GM12891 (cell line): ENCODE measurements at places on chromosomes 7 and 10.

GRCh38 chr7:81802251-81802650 lies 32.4 kb upstream of the HGF start:
- DNase-seq, result no peak

DNA sequence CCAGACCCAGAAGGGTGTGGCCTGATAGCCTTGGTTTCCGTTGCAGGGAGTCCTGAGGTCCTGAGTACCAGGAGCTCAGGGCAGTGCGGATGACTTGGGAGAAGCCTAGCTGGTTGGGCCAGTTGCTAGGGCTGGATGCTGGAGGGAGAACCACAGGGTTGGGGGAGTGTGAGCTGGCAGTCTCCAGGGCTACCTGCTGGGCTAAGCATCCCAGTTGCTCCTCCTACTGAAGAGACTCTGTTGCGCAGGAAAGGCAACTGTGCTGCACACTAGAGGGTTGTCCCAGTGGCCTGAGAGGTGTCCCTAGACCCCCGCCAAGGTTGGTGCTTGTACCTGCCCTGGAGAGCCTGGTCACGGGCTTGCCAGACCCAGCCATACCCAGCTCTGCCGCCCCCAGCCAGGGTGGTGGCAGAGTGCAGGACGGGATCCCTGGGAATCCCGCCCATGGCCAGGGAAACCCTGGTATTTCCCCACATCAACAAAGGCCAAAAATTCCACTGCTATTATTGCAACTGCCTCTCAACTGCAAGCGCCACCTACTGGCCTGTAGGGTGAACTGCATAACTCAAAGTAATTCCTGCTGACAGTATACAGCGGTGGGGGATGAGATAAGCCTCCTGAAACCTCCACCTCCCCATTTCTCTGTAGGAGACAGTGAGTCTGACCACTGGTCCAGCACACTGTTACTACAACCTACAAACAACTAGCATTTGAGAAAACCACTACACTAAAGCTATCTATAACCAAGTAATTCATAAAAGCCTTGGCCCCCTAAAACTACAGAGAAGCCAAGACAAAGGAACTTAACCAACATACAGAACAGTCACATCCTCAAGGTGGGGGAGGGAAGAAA lies 67.6 kb upstream of the DDC start:
- peak; percentile 28 for DNase-seq

- DNase-seq, result no peak
Observed at GRCh38 chr10:29112827-29113615, 175.8 kb upstream of the LYZL1 start.

DNA sequence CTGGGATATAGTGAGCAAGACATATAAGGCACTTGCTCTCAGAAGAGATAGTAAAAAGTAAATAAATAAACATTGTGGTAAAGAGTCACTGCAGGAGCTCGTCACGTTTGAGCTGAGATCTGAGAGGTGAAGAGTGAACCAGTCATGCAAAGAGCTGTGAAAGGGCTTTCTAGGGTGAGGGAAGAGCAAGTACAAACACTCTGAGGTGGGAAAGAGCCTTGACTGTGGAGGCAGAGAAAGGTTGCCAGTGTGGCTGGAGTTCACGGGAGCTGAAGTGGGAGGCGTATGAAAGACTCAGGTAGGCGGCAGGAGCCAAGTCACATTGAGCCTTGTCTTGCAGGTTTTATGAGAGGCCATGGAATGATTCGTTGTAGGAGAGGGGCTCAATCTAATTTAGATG lies 141.0 kb downstream of the C1GALT1 start:
- DNase-seq, result no peak

GRCh38 chr7:79862447-79863210 lies 272.0 kb upstream of the GNAI1 start:
- DNase-seq, result no peak

- no peak for DNase-seq
Observed at GRCh38 chr7:47678641-47679380, 96.9 kb upstream of the TNS3 start.

- no peak for DNase-seq
Observed at GRCh38 chr7:47685712-47686376, 103.9 kb upstream of the TNS3 start.

- DNase-seq, result no peak
Observed at GRCh38 chr7:131244259-131244852, 83.3 kb upstream of the MKLN1 start.

DNA sequence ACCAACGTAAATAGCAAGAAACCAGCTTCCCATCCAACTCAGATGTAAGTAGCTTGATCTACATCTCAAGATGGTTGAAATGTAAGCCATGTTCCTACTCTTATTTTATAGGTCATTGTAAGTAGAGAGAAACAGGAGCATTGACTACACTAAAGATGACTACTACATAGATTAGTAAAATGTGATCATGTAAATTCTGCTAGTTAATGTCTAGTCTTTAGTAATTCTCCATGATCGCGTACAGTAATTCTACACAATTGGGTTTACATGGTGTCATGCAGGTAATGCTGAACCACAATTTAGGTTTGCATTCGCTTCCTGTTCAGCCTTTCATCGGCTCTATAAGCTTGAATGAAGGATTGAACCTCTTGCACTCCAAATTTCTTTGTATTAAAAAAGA lies 14.9 kb upstream of the SFMBT2 start:
- no peak for DNase-seq

- no peak for DNase-seq
Observed at GRCh38 chr10:3672220-3672619, 112.8 kb downstream of the KLF6 start.

GRCh38 chr10:34286136-34286739 lies 528.9 kb downstream of the PARD3 start:
- DNase-seq, result no peak

DNA sequence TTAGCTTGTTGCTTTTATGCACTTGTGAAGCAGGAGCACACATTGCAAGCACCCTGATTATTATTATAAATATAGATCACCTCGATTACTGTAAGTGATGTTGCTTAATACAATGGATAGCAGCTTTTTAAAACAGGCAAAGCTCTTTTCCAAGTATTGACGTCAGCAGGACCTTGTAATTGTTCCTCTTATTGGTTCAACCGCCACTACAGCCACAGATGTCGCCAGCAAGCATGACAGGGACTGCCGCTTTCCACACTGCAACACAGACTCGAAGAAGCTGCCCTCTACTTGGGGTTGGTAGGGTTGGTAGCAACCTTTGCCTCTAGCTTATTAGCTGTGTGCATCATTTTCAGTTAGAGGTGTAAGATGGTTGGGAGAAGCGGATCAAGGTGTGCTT lies 167.6 kb downstream of the ZNF365 start:
- DNase-seq, result no peak

DNA sequence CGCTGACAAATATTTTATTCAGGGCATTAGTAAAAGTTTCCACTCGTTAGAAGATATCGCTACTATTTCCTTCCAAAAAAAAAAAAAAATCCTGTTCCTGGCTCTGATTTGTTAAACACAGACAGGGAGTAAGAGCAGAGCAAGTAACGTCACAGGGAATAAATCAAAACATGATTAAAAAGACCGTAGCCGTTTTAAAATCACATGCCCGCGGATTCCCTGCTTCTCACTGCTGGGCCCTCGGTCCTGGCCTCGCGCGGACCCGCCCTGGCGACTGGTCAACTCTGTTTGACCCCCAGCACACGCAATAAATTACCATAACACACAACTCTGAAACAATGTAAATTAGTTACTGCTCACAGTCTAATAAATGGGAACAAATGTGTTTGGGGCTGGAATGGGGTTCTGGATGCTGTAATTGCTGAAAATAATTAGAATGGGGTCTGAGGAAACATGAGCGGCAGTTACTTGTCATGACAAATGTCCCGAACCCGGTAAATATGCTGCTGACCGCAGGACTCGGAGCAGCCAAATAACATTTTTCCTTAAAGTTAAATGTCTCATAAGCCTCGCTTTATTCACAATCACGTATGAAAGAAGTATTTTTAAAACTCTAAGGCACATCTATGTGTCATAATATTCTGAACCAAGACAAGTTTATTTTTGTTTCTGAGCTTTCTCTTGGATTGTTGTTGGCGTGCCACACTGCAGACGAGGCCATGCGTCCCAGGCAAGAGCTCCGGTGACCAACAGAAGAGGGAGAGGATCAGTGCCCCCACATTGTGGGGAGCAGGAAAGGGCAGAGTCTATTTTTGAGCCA lies 17.9 kb downstream of the EBF3 start:
- DNase-seq, result no peak

DNA sequence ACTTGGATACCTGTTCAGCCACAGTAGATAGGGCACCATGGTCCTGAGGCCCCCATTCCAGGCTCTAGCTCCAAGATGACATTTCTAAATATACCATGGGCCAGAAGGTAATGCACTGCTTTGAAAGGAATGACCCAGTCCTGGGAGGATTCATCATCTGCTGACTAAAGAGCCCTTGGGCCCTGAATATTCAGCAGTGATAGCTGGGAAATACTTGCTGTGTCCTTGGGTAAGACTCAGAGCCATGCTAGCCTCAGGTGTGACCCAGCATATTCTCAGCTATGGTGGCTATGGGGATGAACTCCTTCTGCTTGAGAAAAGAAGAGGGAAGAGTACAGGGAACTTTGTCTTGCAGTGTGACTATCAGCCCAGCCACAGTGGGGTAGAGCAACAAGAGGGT lies 21.3 kb upstream of the AGR2 start:
- no peak for DNase-seq

- no peak for DNase-seq
Observed at GRCh38 chr10:21497177-21497807, 28.2 kb downstream of the SKIDA1 start.

GRCh38 chr10:129655679-129656031 lies 188.6 kb downstream of the MGMT start:
- no peak for DNase-seq

DNA sequence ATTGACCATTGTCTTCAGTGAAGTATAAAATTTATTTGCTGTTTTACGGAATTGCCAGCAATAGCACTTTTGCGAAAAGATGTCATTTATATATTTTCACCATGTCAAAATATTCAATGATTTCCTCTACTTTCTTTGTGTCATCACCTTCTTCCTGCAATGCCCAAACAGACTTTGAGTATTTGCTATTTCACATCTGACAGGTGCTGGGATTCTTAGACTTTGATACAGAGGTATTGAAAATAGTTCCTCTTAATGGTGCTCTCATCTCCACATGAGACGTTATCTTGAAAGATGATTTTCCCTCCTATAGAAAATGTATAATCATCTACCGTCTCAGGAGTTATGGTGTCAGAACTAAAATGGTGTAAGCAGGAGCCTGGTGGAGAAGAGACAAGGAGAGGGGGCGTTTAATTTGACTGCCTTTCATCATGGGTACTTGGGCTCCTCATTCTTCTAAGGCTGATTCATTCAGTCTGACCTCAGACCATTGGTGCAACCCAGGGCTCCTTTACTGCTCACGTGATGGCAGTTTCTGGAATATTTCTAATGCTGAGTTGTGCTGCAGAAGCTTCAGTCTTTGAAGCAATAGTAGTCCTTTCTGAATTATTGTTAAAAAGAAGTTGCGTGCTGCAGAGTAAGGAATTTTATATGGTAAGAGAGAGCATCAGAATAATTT lies 404.6 kb downstream of the PHTF2 start:
- DNase-seq, result no peak

DNA sequence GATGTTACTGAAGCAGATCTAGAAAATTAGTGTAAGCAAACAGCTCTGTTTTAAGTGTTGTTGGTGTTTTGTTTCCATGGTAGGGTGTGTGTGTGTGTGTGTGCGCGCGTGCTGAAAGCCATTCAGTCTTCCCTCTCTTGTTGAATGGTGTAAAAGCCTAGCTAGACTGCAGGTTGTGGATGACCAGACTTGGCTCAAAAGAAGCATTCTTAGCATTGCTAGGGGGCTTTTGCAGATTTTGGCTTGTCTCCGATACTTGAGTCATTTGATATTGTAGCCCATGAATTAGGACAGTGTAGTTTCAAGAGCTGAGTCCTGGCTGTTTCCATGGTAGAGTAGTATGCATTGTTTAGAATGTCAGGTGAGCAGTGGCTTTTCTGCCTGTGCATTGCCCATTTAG lies 99.1 kb downstream of the SND1 start:
- DNase-seq, result no peak

DNA sequence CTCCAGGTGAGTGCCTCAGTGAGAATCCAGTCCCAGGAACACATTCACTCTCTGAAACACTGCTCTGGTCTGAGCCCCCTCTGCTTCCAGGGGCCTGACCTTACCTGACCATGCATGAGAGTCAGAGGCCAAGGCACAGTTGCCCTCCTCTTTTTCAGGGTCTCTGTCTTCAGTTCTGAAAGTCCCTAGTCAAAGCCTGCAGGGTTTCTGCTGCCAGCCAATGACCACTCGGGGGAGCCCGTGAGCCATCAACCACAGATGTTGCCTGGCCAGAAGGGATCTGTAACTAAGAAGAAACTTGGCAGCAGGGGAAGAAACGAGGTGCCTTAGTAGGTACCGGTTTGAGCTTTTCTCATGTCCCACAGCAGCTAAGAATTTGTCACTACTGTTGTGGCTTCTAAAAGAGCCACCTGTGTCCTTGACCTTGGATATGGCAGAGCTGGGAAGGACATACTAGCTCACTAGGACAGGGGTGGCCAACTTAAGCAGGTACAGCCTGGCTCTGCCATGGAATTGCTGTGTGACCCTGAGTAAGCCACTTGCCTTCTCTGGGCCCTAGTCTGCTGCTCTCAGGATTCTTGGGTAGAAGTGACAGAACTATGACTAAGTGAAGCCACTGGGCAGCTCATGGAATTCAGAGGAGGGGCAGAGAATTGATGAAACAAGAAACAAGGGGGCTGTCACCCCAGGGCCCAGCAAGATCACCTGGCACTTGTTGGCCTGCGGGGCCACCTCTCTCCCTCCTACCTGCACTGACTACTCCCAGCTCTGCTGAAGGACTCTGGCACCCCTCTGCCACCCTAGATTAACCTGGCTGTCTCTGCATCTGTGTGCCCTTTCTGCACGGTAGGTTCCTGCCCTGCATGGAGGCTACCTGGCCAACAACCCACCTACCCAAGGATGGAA lies 83.8 kb upstream of the GPR26 start:
- peak; percentile 66 for DNase-seq

GRCh38 chr10:121613456-121613855 lies 15.2 kb upstream of the FGFR2 start:
- no peak for DNase-seq

GRCh38 chr7:128456255-128456725 lies 612 bp downstream of the HILPDA start:
- no peak for DNase-seq

GRCh38 chr7:116582806-116583444 lies 58.1 kb downstream of the CAV1 start:
- DNase-seq, result no peak

GRCh38 chr10:49322371-49323170 lies 23.6 kb downstream of the C10orf71 start:
- DNase-seq, result no peak

DNA sequence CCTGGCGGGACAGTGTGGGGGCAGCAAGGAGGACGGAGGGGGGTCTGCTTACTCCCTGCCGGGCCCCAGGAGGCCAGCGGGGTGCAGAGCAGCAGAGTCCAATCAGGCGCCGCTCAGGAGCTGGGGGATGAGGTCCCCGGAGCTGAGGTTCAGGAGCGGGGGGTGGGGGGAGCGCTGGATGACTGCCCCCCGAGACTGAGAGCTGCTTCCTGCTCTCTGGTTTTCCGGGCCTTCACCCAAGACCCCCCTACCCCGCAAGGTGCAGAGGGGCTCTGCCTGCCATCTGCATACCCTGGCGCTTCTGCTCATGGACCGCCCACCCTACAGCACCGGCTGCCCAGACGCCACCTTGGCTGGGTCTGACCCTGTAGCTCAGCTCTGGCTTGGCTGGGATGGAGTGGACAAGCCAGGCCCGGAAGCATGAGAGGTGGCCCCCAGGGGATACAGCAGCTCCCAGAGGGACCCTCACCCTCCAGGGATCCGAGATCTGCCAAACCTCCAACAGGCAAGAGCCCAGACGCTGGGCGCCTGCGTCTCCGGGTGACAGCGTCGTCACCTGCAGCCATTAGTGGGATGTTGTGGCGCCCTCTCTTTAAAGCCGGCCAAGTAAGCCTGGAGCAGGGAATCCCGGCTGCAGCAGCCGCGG lies 930 bp downstream of the KNDC1 start:
- DNase-seq, result no peak

- no peak for DNase-seq
Observed at GRCh38 chr7:1956141-1956540, 276.6 kb downstream of the MAD1L1 start.
